ENCODE measurements at places on chromosomes 1 and 21.

DNA sequence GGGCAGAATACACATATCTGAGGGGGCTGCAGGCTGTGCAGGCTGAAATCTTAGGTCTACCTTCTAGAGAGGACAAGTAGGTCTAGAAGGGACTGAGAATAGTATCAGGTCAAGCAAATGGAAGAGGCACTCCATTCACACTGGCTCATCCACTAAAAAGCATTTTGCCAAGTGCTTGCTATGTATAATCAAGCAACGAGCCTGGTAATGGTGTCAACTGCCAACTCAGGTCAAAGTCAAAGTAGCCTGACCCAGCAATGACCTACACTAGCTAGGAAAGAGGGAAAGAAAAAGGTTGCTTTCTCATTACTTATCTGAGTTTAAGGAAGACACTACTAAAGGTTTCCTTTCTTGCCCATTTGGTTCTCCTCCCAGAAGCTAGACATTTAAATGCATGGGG, 10.8 kb downstream of the KCND3 start:
- DNase-seq = no peak

- DNase-seq = no peak
Measured at GRCh38 chr1:199170711-199171110, 531.9 kb downstream of the PTPRC start.

GRCh38 chr1:54279457-54279856, 79.5 kb downstream of the MRPL37 start:
- no peak for DNase-seq

DNA sequence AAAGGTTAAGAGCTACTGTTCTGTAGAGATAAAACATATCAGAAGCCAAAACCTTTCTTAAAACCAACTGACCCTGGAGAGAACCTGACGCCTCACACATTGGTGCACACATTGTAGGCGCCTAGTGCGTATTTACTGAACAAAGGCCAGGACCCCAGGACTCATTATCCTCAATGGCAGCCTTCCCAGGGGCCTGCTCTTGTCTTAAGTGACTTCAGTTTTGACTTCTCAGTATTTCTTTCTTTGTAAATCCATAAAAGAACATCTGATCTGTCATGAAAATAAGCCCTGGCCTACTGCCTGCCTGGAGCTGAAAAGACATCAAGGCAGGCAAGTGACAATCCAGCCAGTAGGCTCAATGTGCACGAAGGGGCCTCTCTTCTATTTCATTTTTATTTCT, 27.6 kb downstream of the ABCA4 start:
- no peak for DNase-seq

DNA sequence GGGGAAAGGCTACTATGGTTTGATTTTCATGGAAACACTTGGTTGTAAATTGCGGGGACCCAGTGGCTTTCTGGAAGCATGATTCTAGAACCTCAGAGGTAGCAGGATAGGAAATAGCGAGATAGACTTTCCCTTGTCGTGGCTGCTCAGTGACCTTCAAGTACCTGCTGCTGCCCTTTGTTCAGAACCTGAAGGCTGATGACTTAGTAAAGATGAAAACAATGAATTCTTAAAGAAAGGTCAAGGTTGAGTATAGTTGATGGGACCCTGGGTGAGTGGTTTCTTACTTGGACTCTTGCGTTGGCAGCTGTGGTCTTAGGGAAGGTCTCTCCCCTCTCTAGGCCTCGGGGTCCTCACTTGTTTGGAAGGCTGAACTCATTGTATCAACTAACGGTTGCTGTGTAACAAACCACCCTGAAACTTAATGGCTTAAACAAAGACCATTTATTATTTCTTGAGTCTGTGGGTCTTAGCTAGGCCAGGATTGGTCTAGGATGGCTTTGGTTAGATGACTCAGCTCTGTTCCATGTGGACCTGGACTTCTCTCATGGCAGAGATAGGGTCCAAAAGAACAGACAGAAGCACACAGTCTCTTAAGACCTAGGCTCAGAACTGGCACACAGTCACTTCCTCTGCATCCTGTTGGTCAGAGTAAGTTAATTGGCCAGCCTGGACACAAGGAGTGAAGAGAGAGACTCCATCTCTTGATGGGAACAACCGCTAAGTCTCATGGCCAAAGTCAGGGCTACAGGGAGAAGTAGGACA, 89.2 kb upstream of the SELENON start:
- DNase-seq = no peak

DNA sequence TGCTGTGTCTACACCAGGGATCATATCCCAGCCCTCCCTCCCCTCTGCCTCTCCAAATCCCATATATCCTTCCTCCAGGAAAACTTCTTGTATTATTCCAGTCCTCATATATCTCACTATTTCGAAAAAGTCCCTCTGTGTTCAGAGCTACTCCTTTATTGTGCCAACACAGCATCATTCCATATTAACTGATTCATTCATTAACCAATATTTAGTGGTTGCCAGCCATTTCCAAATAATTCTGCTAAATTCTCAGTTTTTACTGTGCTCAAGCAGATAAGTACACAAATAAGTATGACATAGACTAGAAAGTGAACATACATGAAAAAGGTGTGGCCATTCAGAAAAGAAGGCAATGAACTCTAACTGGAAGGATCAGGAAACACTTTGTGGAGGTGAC, 241.6 kb upstream of the DUSP10 start:
- no peak for DNase-seq
